ENCODE measurements at places on chromosomes 2 and 18. TPM values are rescaled to one million over a fixed set of nuclear protein-coding genes. Genes with fewer than 3 reads are reported as not detected.

The DOCK10 gene
- total RNA-seq: 4.1 TPM

The ALKAL2 gene
- total RNA-seq: not detected

The TBR1 gene
- total RNA-seq: not detected

The TIGD1 gene
- total RNA-seq: 1.5 TPM

The CHPF gene
- total RNA-seq: 3.2 TPM

The TFCP2L1 gene
- 0.28 TPM for total RNA-seq

The ABHD1 gene
- not detected for total RNA-seq

The AMMECR1L gene
- 20.1 TPM for total RNA-seq

The AAMP gene
- 185 TPM for total RNA-seq

The NGEF gene
- total RNA-seq: 0.17 TPM

The PPIG gene
- 31.6 TPM for total RNA-seq

The IL36G gene
- not detected for total RNA-seq

The M1AP gene
- not detected for total RNA-seq

The ZBTB14 gene
- 17.9 TPM for total RNA-seq

The SATB2 gene
- total RNA-seq: 0.85 TPM

DNA sequence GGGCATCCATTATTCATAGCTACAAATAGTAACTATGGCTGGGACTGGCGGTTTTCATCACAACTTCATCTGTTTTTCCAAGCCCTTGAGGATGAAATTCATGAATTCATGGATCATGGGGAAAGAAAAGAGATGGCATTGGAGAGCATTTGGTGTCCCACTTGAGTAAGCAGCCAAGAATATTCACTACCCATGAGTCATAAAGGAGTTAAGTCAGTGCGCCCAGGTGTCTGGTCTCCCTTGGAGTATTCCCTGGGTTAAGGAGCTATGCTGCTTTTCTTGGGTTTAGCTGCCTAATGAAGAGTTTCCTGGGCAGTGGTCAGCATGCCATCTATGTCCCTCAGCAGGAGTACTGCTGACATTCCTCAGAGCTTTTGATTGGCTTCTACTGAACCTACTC is 21.3 kb upstream of the LDAH start:
- DNase-seq: no peak

DNA sequence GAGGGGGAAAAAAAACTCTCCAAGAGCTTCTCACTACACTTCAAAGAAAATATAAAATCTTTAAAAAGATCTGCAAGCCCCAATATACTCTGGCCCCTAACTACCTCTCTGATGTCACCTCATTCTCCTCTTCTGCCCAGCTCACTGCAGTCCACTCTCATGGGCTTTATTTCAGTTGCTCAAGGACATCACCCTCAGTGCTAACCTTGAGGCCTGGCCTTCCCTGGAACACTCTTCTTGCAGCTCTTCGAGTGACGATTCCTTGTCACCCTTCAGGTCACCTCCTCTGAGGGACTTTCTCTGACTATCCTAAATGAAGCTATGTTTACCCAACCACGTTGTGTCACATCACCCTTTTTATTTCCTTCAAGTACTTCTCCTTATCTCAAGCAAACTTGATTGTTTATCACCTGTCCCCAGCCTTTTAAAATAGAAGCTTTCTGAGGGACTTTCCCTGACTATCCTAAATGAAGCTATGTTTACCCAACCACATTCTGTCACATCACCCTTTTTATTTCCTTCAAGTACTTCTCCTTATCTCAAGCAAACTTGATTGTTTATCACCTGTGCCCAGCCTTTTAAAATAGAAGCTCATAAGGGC is 10.4 kb downstream of the RTTN start:
- no peak for DNase-seq

- DNase-seq: no peak
These were observed 66.6 kb upstream of the EPC2 start for GRCh38 chr2:148577845-148578492.

DNA sequence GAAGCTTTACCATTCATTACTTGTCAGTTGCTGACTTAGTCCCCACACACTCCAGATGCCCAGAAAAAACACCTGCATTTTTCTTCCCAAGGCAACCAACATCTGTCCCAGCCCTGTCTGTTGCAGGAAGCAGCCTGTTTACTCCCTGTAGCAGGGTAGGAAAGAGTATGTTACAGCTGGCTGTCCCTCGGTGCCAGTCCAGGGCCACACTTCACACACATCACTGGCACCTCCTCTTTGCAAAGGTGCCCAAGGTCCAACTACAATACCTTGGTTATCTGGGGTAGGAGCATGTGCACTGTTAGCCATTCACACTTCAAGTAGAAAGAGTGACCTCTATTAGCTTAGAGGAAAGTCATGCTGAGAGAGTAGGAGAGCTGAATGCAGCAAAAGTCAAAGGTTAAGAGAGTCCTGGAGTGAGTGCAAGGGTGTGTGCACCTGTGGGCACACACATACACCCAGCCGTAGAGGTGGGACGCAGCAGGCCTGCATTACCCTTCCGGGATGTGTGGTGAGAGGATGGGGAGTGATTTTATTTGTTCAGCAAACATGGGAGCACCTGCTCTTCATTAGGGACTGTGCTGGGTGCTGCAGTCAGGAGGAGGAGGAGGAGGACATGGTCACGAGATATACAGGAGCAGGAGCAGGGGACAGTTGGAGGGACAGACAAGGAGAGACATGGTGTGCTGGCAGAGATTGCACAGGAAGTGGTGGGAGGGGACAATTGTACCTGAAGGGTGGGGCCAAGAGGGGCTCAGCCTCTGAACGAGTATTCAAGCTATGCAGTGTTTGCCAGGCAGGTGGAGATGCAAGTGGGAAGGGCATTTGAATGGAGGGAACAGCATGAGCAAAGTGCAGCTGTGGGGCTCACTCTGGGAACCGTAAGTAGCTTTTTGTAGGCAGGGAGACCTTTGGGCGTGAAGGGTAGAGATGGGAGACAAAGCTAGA is 69.8 kb downstream of the TSN start:
- no peak for DNase-seq

DNA sequence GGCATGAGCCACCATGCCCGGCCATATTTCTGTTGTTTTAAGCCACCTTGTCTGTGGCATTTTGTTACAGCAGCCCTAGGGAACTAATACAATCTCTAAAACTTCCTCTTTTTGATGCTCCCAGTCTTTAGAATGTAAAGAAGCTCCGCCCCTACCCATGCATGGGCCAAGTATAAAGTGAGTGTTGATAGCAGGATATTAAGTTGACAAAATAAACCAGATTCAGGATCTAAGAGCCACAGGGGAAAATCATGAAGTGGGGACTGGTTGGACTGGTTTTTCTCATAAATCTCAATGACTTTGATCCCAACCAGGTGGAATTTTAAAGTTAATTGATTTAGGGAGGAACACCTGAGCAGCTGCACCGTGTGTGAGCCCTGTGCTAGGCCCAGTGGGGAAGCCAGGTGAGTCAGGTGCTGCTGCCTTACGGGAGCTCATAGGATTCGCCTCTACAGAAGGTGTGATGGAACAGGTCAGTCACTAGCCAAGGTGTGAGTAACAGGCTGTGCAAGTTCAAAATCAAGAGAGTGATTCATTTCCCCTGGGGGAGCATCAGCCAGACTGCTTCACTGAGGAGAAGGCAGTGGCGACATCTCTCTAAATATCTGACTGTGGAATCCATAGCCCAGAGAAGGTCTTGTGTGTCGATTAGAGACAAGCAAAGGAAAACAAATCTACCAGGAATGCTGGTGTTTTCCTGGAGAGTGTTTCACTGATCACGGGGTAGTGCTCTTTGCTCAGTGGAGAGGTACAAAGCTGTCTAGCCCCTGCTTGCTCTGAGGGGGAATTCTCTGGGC is 63.0 kb upstream of the MSH2 start:
- peak; percentile 17 for DNase-seq

- DNase-seq: peak; percentile 14
These were observed 515.4 kb upstream of the SOX11 start for GRCh38 chr2:5176764-5177163.

DNA sequence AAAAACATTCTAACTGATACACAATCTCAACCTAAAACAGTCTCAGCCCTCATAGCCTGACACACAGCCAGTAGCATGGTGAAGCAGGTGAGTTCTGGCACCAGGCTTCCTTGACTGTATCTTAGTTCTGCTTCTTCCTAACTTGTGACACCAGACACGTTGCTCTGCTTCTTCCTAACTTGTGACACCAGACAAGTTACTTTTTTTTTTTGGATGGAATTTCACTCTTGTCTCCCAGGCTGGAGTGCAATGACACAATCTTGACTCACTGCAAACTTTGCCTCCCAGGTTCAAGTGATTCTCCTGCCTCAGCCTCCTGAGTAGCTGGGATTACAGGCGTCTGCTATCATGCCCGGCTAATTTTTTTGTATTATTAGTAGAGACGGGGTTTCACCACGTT is 6.7 kb upstream of the ATG16L1 start:
- DNase-seq: no peak

DNA sequence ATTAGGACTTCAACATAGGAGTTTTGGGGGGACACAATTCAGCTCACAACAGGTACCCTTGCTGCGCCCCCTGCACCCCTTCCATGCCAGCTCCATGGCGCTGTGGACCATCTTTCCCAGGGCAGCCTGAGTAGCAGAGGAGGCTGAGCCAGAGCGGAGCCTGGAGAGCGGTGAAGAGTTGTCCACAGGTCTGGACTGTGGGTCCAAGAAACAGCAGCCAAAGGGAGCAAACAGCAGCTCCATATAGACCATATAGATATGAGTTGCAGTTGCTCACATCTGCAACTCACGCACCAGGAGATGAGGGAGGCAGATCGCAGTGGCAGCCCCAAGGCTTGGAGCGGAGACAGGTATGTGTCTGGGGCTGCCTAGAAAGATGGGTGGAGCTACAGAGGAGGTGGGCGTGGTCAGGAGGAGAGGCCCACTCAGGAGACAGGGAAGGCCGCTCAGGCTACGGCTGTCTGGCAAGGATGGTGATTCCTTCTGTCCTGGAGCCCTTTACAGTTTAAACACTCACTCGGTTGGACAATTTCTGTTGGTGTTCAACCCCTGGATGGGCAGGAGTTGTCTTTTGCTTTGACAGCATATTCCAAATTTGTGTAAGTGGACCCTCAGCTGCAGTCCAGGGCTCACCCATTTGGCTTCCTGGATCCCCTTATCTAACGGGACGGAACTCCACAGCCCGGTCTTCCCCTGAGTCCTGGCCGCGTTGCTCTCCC is 155.1 kb downstream of the LPIN1 start:
- no peak for DNase-seq

- DNase-seq: no peak
These were observed 33.8 kb downstream of the HS6ST1 start for GRCh38 chr2:128284841-128285240.

DNA sequence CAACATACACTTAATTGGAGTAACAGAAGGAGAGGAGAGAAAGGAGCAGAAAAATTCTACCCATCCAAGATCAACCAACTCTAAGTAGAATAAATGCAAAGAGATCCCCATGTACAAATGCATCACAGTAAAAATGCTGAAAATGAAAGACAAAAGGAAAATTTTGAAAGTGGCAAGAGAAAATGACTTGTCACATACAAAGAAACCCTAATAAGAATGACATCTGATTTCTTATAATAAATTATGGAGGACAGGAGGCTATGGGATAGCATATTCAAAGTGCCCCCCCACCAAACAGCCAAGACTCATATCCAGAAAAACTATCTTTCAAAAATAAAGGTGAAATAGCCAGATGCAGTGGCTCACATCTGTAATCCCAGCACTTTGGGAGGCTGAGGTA is 22.2 kb upstream of the INPP4A start:
- no peak for DNase-seq

DNA sequence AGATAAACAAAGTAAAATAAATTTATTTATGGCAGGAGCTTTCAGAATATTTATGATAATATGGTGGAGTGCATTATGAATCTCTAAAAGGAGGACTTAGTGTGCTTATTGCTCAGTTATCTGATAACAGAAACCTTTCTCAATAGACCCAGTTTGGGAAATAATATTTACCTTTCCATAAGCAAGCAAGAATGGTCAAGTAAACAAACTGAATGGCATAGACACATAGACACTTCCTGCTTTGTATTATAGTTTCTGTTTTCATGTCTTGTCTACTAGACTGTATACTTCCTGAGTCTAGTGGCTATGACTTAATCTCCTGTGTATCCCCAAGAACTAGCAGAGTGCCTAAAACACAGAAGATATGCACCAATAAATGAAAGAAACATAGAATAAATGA is 87.8 kb downstream of the UPP2 start:
- DNase-seq: no peak

GRCh38 chr2:69827796-69828540 is 1.5 kb upstream of the GMCL1 start:
- no peak for DNase-seq

DNA sequence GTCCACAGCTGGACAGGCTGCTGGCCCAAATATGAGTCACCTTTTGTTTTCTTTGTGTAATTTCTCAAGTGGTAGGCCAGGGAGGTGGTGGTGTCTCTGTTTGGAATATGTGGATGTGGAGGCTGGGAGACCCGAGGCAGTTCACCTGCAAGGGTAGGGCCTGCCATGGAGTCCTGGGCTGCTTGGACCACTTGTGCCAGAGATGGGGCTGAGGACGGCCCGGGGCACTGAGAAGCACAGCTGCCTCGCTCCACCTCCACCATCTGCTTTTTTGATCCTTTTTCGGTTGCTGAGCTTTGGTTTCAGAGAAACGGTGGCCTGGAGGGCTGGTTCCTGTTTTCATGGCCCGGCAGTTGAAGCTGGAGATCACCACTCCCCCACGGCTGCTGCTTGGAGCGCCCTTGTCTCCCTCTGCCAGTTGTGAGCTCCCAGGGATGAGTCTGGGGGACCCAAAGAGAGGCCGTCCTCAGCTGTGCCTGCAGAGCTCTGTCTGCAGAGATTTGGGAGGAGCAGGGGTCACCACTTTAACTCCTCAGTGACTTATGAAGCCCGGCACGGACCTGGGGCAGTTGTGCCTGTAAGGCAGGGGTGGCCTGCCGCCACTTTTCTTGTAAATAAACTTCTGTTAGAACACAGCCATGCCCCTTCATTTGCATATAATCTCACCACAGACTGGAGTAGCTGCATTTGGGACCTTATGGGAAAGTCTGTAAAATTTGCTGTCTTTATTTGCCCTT is 67.6 kb upstream of the MCFD2 start:
- peak; percentile 66 for DNase-seq

DNA sequence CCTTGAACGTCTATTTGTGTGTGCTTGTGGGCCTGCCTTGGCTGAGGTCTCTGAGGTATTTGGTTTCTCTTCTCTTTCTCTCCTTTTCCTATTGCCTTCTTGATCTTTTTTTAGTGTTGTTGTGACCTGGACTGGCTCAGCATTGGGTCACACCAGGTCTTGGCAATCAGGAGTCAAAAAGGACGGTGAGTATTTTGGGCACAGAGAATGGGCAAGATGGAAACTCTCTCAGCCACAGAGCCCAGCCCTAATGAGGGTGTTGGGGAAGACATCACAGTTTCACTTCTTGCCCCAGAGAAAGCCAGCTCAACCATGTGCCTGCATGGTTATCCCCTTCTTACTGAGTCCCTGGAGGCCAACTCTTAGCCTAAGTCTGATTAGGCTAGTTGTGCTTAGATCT is 13.7 kb upstream of the INO80C start:
- no peak for DNase-seq

Data from dermis blood vessel endothelial cell (primary cell).